ENCODE measurements at places on chromosomes 7 and 10.

DNA sequence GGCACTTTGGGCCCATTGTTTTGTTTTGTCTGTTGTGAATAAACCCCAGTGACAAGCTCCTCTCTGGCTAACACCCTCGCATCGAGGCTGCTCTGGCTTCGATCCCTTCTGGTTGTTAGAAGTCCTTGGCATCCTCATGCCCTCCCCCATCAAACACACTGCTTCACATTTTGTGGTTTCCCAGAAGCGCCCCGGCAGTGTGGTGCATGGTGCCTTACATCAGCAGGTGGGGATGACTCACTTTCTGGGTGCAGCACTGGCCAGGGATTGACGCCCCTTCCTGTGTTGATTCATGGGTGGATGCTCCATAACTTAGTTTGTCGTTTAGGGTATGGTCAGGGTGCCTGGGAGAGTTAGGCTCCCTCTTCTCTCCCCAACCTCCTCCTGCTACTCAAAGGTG, 51.4 kb downstream of the PLPP4 start:
- DNase-seq, result no peak

- DNase-seq, result no peak
Measured at GRCh38 chr10:11011984-11012383, 5.7 kb upstream of the CELF2 start.

GRCh38 chr7:44489955-44490350, 505 bp downstream of the NUDCD3 start:
- DNase-seq, result peak; percentile 80

DNA sequence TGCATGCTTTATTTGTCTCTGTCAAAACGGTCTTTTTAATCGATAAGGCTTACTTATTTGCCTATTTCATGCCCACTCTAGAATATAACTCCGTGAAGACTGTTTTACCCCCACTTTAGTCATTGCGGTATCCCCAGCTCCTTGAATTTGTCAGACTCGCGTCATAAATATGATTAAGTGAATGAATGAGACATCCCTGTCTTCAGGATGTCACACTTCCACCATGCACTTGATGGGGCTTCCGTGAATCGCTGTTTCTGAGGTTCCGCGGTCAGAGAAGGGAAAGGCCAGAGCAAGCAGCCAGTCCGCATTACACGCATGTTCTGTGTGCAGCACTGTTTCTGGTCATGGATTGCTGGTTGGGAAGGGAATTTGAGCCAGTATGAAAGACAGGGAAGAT, 138.8 kb downstream of the CELF2 start:
- no peak for DNase-seq

- no peak for DNase-seq
Measured at GRCh38 chr10:120266022-120266421, 191.0 kb upstream of the PLPP4 start.

DNA sequence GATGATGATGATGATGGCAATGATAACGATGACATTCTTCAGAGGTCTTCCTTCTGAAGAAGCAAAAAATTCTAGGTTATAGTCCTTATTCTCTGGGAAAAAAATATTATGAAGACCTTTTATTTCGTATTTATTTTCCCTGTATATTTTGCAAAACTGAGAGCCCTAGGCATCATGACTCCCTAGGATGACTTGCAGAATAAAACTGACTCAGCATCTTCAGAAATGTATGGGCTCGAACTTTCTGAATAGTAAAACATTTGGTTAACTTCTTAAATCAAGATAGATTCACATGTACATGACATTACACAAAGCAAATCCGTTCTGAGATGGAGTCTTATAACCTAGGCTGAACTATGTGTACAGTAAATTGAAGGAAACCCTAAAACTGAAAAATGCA, 29.4 kb downstream of the DKK1 start:
- DNase-seq, result no peak

DNA sequence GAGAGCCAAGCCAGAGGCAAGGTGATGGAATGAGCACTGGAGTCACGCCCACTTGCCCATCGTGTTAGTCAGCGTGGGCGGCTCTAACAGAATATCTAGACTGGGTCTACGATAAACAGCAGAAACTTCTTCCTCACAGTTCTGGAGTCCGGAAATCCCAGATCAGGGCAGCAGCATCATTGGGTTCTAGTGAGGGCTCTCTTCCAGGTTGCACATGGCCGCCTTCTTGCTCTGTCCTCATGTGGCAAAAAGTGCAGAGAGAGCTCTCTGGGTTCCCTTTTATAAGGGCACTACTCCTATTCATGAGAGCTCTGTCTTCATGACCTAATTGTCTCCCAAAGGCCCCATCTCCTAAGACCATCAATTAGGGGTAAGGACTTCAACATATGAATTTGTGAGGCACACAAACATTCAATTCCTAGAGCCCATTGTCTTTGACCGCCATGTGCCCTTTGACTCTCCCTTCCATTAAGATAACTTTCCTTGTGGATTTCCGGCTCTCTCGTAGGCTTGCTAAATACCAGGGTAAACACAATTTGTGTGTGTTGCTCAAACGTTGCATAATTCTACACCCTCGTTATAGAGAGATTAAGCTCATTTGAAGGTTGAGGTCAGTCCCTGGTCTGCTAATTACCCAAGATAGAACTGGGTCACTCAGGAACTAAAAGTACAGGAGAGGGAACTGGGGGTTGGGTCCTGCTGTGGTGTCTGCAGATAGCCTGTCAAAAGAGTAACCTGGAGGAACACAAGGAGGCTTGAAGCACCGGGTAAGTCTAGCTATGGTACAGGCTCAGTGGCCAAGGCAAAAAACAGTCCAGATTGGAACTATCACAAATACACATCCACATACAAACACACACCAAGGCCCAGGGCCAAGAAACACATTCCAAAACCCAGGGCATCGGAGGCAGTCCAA, 28.7 kb upstream of the USP6NL start:
- no peak for DNase-seq

- peak; percentile 64 for DNase-seq
Measured at GRCh38 chr7:24722386-24723177, 34.7 kb downstream of the GSDME start.

- DNase-seq, result no peak
Measured at GRCh38 chr7:67451306-67451705, 454.7 kb downstream of the TYW1 start.

GRCh38 chr10:44070282-44070681, 314.6 kb downstream of the CXCL12 start:
- DNase-seq, result no peak

DNA sequence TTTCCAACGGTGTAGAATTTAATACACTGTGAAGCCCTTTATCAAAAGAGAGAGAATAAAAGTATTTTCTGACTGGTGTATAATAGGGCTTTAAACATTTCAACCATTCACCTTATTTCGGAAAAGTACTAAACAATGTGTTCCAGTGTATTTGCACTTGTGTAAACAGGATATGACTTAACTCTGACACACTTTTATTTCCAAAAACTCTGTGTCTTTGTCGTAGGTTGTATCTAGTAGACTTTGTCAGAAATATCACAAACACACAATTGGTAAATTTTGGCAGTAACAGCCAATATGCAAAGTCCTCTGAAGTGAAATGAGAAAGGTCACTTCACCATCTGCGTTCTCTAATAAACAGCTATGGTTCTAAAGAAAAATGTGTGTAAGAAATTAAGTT, 10.3 kb upstream of the TSPAN13 start:
- DNase-seq, result no peak

DNA sequence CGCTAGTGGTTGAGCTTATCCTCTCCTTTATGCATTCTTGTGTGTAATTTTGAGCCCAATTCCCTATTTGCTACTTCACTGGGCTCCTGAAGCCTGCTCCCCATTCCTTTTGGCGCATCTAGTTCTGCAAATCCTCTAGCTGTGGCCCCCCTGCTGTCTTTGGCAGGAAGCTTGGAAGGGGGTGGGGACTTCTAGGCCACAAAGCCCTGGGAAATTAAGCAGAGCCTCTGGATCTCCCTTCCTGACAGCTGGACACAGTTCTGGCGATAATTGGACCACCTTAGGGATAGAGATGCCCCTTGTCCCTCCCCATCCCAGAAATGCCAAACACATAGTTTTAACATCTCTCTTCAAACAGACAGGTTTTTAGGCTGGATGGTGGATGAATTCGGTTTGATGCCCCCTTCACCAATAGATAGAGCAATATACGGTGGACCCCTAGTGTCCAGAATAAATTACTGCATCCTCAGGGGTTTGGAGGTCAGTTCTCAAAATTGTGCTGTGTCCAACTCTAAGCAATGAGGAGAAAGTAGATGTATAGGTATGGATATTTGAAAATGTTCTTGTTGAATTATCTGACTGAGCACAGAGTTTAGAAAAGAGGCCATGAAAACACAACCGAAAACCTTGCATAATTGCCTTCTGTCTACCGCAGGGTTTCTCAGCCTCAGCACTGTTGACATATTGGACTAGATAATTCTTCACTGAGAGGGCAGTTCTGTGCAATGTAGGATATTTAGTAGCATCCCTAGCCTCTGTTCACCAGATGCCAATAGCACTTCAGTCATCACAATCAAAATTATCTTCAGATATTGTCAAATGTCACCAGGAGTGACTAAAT, 75.5 kb downstream of the PAPSS2 start:
- no peak for DNase-seq

GRCh38 chr7:17041324-17041723, 159.5 kb upstream of the AGR3 start:
- DNase-seq, result no peak

- no peak for DNase-seq
Measured at GRCh38 chr10:72659694-72660093, 32.2 kb upstream of the MCU start.

DNA sequence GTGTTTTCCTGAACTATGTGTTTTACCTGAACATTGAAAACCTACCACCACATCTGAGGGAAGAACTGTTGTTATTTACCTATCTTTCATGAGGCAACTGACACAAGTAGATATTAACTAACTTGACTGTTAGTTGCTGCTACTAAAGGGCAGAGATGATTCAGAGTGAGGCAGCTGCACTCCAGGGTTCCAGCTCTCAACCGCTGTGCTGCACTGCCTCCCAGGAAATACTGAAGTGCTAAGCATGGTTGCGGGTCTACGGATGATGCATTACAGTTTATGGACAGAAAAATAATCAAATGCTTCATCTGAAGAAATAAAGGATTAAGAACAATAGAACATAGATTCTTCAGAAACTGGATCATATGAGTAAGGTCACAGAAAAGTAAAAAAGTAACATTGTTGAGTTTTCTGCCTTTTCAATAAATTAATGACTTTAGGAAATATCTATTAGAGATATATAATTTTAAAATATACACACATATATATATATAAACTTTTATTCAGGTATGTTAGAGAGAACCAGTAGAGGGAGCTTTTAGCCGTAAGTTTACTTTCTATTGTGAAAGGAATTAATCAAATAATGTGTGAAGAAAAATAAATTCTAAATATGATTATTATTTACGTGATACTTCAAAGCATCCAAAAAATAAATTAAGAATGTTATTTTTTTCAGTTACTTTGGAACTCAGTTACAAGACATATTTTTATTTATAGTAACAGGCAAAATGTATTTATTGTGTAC, 620.0 kb downstream of the CNTNAP2 start:
- DNase-seq, result no peak

DNA sequence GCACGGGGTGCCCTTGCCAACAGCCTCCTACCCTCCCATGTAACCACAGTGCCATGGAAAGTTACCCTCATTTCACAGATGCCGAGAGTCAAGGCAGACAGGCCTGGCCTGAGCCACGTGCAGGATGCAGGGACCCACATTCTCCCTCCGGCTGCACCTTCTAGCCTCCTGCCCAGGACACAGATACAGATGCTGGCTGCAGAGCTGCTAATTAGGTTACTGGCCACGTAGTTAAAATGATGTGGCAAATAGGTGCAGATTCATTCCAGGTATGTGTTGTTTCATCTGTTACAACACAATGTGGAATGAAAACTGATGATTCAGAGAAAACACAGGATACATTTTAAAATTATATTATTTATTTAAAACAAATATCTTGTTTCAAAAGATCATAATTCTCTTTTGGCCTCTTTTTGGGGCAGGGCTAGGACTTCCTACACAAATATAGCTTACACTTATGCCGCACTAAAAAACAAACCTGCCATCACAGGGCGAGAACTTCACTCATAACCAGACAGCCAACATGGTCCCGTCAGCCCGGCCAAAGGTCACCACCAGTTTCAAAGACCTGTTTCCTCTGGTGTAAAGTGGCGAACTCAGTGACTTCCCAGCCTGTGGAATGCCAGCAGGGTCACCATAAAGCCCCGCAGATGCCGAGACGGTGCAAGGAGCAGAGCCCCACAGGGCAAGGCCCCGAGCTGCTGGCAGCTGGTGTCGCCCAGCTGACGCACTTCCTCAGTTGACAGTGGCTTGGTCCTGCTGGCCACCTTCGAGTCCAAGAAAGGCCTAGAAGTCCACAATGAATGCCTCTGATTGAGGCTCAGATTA, 83.5 kb downstream of the TNS3 start:
- DNase-seq, result no peak

All from lower leg skin (tissue), 4 donors.